ENCODE measurements at places on chromosomes 5 and 9.

DNA sequence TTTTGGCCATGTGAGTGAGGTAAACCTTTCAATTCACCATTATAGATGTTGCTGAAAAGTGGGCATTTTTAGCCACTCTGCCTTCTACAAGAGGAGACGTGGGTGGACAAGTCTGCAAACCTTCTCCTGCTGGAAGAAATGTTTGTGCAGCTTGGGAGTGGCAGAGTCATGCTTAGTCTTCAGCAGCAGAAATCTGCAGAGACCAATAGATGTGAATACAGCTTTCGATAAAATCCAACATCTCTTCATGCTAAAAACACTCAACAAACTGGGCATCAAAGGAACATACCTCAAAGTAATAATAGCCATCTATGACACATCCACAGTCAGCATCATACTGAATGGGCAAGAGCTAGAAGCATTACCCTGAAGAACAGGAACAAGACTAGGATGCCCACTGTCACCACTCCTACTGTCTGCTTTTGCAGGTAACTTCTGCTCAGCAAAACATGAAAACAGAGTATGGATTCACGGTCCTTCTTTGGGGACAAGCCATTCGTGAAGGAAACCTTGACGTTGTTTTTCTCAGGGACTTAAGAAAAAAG, 91.3 kb downstream of the RALGPS1 start:
- DNase-seq: no peak

- DNase-seq: peak; percentile 33
Measured at GRCh38 chr9:122265149-122265915, 650 bp downstream of the MRRF start.

DNA sequence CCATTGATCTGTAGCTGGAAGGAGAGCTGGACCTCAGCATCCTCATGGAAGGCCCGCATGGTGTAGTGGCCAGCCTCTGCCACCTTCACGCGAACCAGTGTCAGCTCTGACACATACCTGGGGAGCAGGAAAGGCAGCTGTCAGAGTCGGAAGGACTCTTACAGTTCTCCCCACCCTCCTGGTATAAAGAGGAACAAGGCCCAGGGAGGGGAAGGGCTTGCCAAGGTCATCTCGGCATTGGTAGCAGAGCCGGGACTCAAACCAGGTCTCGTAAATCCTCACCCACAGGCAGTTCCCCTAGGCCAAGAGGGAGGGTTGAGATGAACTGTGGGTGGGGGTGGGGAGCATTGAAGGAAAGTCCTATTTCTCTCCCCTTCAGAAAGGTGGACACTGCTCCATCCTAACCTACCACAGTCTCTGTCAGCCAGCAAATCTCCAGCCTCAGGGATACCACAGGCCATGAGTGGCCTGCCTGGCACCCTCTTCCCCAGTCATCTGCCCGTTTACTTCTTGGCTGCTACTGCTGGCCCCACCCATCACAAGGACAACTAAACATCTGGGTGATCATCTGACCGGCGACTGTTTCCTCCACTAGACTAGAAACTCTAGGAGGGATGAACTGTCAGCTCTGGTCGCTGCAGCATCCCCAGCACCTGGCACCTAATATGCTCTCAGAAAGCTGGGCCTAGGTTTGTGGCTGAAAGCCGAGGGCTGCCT, 23.5 kb downstream of the PDGFRB start:
- DNase-seq: no peak

- no peak for DNase-seq
Measured at GRCh38 chr9:77667151-77667550, 19.0 kb upstream of the GNA14 start.

DNA sequence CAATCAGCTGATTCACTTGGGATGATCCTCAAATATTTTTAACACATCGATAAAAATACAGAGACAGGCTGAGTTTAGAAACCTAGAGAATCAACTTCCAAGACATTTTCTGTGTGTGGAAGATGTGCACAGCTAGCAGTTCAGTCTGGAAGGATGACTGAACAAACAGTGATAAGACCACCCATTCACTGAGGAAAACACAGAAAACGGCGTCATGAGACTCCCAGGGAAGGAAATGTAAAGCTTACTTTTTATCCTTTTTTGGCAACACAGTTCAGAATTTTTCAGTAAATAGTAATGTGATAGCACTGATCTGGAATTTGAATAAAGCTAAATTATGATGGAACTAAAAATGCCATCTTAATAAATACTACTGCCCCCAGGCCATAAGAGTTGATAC, 277.6 kb downstream of the SEMA5A start:
- no peak for DNase-seq

GRCh38 chr9:85408494-85408893, 333.3 kb downstream of the AGTPBP1 start:
- DNase-seq: no peak

GRCh38 chr9:109520475-109521132, 22.5 kb upstream of the PTPN3 start:
- peak; percentile 55 for DNase-seq

- no peak for DNase-seq
Measured at GRCh38 chr5:150123542-150123941, 32.1 kb downstream of the PDGFRB start.

DNA sequence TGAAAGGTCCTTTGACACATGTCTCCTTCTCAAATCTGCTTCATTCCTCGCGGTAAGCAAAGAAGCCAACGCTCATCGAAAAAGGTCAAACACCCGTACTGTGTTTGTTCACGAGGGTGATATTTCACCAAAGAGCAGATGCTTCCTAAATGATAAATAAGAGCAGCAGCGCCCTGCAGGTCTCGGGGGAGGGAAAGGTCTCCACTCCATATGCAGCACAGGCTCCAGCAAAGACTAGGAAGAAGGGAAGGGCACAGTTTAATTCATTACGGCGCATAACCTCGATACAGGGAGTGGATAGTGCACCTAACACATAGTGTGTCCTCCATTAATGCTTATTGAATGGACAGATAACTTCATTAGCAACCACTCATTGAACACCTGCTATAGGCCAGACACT, 593.3 kb downstream of the CDK5RAP2 start:
- no peak for DNase-seq

GRCh38 chr5:100430268-100431195, 104.6 kb upstream of the FAM174A start:
- DNase-seq: no peak

DNA sequence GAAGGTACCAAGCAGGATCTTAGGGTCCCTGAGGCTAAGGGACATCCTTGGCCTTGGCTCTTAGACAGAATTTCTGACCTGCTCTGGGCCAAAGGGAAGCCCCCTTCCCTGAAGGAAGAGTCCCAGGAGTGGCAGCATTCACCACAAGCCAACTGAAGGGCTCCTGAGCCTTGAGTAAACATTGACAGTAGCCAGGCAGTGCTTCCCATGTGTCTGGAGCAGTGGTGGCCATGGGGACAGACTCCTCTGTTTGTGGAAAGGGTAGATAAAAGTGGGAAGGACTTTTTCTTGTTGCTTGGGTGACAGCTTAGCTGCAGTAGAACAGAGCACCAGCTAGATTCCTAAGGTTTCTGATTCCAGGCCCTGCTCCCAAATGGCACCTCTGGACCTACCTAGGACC, 61.4 kb upstream of the VLDLR start:
- DNase-seq: no peak

DNA sequence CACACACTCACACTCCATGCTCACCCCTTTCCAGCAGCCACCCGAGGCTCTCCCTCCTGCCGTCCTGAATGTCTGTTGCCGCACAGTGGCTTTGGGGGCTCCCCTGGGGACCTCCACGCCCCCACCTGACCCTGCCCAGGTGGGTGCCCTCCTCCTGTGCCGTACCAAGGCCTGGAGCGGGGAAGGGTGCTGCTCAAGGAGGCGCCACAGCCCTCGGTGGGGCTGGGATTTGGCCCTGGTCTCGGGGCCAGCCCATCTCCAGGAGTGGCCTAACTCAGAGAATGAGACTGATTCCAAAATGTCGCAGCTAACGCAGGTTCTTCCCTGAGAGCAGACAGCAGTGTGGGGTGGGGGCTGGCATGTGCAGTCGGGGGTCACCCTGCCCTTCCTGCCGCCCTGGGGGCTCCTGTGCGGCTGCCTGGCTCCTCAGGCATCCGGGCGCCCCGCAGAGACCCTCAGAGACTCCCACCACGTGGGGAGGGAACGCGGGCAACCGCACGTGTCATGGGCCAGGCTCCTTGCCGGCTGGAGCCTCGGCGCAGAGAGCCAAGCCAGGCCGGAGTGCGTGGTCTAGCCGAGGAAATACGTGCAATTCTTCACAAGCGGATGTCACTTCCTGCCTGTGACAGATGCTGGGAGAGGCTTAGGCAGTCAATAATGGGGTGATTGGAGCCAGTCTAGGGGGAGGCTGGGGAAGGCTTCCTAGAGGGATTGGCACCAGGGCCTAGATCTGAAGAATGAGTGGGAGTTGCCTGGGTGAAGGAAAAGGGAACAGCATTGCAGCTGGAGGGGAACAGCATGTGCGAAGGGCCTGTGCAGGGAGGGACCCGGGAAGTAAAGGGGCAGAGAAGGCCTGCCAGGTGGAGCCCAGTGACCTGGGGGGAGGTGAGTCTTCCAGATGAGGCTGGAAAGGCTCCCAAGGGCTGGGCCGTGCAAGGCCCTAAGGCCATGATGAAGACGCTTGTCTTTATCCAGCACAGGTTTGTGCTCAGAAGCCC, 44.1 kb downstream of the C9orf50 start:
- DNase-seq: no peak

GRCh38 chr9:124320062-124320973, 62.6 kb downstream of the NEK6 start:
- DNase-seq: no peak

DNA sequence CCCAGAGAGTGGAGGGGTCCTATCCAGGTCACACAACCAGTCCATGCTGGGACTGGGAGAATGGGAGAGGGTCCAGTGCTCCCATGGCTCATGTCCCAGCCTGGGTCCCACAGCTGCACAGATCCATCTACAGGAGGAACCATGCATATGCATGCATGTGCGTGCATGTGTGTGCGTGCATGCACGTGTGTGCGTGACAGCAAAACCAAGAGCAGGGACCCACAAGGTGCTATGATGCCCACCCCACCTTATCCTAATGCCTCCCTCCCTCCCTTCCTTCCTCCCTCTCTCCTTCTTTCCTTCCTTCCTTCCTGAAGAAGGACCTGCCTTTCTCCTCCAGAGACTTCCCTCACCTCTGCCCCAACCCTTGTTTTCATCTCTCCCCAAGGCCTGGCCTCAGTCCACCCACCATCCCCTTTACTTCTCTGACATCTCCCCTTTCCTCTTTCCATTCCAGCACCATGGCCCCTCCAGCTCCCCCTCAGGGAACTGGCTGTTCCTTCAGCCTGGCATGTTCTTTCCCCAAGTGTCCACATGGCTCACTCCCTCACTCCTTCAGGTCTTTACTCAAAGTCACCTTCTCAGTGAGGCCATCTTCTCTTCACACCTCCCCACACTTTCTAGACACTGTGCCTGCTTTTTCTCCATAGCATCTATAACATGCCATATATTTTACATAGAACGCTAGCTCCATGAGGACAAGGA, 21.8 kb downstream of the AQP7 start:
- no peak for DNase-seq

- DNase-seq: no peak
Measured at GRCh38 chr9:121383715-121384114, 13.7 kb upstream of the STOM start.

GRCh38 chr9:134553061-134553891, 88.3 kb upstream of the COL5A1 start:
- DNase-seq: no peak

GRCh38 chr5:168706655-168707069, 127.5 kb upstream of the PANK3 start:
- DNase-seq: peak; percentile 29

- no peak for DNase-seq
Measured at GRCh38 chr5:152306386-152306785, 98.7 kb downstream of the NMUR2 start.

DNA sequence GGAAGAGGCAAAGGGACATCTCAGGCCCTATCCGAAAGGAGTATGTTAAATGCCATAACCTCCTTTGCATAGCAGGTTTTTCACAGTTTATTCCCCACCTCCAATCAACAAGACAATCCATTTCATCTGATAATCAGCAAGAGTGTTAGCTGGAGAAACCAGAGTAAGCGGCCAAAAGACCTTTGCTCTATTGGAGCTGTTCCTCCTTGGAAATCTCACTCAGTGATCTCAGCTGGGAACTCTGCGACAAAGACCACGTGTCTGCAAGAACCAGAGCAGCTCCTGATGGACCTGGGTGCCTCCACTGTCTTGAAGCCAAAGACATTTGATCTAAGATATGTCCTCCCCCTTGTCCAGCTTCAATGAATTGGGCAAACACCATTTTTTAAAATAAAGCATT, 241.0 kb downstream of the SEC61B start:
- no peak for DNase-seq

DNA sequence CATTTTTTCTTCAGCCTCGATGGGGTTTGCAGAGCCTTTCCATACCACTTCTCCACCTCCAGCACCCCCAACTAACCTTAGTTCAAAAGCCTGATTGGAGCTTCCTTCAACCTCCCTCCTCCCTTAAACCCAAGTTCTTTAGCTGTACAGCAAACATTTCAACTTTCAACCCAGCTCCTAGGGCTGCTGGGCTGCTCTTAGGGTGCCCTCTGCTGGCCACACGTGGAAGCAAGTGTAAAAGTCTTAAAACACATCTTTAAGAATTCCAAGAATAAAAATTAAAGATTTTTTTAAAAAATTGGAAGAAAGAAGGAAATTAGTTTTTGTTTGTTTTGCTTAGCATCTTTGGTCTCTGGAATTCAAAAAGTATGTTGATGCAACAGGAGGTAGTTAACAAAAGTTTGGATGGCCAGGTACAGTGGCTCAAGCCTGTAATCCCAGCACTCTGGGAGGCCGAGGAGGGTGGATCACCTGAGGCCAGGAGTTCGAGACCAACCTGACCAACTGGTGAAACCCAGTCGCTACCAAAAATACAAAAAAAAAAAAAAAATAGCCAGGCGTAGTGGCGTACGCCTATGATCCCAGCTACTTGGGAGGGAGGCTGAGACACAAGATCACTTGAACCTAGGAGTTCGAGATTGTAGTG, 15.5 kb upstream of the HSD17B3 start:
- peak; percentile 5 for DNase-seq

GRCh38 chr9:133347515-133347984, 381 bp downstream of the MED22 start:
- DNase-seq: peak; percentile 24

DNA sequence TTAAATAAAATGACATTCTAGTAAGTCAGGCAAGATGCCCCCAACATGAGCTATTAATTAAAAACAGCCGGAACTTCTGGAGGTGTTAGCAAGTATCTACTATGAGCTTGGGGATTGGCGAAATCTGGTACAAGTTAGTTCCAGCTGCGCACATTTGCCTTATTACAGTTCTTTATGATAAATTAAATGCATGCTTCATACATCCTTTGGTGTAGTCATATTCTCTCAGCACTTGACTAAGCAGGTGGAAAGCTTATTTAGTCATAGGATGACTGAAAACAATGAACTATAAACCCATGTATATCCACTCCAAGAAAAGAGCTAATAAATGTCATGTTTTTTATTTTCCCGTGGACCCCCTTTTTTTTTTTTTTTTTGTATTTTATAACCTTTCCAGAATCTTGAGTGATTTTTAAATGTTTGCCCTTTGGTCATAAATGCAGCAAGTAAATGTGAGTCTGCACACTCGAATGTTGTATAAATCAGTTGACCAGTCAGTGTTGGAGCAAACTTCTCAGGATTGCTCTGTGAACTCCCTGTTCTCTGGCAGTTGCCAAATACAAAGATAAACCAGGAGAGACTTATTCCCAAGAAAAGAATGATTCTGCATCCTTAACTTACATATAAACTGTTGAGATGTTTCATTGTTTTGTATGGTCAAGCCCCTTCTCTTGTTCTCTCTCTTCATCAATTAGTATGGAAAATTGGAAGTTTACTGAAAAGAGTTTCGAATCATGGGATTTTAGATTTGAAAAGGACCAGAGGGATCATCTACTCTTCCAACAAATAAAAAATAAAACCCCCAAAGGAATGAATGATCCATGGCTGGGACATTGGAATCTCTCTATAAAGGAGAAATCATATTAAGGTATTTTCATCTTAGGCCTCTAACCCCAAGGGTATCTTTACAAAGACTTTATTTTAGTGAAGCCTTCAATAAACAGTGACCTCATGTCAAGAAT, 38.3 kb downstream of the PIK3R1 start:
- DNase-seq: no peak

Measured in DMS79 treated with DMSO at 0.1 percent for 48 hours (cell line).